H4 (cell line): ENCODE measurements at places on chromosomes 2 and 18. TPM values are rescaled to one million over a fixed set of nuclear protein-coding genes. Genes with fewer than 3 reads are reported as not detected.

- DNase-seq = no peak
These were observed 15.1 kb upstream of the CCBE1 start for GRCh38 chr18:59712311-59712710.

The CCNT2 gene
- 10.1 and 10.8 TPM in 2 replicates for total RNA-seq

- DNase-seq = no peak
These were observed 332.2 kb downstream of the SOCS6 start for GRCh38 chr18:70620837-70621612.

GRCh38 chr2:148110184-148110583 lies 89.3 kb downstream of the MBD5 start:
- no peak for DNase-seq

DNA sequence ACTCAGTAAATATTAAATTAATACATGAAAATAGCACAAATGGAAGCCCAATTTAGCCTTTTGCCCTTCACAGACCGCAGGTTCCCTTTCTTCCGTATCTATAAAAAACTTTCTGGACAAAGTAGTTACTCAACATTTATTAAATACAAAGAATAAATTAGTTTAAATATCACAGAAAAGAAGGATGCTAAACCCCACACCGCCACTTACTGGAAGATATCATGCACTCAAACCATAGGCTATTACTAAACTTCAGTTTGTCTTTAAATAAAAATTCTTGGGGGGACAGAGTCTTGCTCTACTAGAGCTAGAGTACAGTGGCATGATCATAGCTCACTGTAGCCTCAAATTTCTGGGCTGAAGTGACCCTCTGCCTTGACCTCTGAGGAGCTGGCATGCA lies 120.7 kb upstream of the FHL2 start:
- DNase-seq = no peak

The ACTG2 gene
- not detected in 2 replicates for total RNA-seq
